ENCODE measurements at places on chromosomes 12 and 14.

- DNase-seq = peak; percentile 85
Measured at GRCh38 chr12:45348986-45349385, 133.1 kb downstream of the ANO6 start.

DNA sequence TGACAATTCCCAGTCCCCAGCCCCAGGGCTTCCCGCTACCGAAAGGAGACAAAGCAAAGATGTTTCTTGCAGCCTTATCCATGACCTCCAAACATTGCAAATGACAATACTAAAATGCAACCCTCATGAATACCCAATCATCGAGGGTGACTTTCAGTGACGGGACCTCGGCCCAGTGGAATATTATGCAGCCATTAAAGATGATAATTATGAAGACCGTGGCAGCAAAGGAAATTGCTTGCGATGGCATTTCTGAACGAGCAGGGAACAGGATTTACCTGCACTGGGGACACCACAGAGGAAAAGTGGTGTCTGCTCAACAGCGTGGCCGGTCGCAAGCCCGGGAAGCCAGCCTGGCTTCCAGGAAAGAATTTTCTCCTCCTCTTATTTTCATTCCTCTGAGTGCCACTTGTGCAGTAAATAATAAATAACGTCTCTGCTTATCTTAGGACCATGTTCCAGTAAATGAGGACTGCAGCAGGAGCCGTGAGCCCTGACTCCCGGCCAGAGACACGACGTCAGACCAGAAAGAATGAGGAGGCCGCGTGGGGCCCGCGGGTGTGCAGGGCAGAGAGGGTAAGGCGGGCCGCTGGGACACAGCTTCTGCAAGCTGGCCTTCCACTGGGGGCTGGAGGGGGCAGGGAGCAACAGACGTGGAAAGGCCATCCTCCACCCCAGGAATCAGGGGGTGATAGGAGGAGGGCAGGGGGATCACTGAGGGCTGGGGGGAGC is 6.6 kb downstream of the C14orf180 start:
- no peak for DNase-seq

DNA sequence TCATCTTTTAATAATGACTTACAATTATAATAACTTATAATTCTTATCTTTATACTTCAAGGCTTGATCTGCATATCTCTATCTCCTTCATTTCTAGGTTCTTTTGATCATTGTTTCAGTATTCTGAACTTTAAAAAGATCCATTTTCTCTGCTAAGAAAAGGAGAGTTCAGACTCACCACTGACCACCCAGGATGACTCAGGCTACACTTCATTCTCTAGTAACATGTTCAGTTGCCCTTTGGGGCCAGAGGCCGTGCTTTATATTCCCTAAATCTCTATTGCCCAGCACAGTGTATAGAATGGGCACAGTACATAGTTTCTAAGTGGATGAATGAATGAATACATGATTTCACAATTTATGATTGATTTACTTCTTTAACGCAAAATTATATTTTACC is 268.7 kb downstream of the AKAP6 start:
- DNase-seq = no peak

- peak; percentile 60 for DNase-seq
Measured at GRCh38 chr14:35821564-35822411, 4.3 kb upstream of the BRMS1L start.

DNA sequence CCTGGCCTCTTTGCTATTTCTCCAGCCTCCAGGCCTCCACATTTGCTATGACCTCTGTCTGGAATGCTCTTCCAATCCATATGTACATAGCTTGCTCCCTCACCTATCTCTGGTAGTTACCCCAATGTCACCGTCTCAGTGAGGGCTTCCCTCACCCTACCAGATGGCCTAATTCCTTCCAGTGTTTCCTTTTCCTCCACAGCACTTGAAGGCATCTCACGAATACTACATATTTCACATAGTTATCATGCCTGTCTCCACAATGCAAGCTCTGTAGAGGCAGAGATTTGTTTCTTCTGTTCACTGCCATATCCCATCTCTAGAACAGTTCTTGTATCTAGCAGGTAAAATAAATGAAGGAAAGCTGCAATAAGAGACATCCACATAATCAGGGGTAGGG is 21.3 kb upstream of the HSP90B1 start:
- no peak for DNase-seq

- DNase-seq = peak; percentile 82
Measured at GRCh38 chr12:104201238-104202001, 14.2 kb upstream of the TXNRD1 start.

DNA sequence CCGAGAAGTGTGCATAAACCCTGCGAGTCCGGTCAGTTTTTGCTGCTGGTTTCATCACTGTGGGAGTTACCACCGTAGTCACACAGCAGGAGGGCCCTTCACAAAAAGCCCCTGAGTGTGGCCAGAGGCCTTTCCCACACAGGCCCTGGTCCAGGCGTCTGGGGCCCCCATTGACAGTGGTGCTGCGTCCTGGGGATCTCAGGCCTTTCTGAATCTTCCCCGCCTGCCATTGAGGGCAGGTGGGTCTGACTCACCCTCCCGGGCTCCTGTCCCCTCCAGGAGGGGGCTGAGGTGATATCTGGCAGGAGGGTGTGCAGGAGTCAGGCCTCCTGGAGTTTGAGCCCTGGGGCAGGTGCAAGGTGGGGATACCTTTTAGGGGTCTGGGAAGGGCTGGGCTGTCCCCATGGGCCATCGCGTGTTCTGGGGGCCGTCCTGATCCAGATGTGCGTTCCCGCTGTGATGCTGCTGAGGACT is 358.5 kb downstream of the TMEM121 start:
- DNase-seq = no peak

DNA sequence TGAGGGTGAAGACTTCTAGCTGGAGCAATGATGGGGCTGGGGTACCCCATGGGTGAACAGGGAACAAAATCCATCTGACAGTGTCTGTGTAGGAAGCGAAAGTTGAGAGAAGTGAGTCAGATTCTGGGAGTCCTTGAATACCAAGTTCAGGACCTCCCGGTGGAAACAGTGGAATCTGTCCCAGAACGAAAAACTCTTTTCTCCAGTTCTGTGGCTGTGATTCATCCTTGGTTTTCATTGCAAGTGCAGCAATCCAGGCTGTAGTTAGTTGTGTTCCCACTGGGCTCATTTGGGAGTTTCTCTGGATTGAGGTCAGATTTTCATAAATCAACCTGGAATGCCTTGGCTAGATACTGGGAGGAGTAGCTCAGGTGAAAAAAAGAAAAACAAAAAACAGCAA is 120.7 kb downstream of the C12orf75 start:
- no peak for DNase-seq

GRCh38 chr14:104293851-104294627 is 155.7 kb downstream of the KIF26A start:
- DNase-seq = peak; percentile 58

GRCh38 chr12:581321-581720 is 81.9 kb downstream of the NINJ2 start:
- DNase-seq = no peak

DNA sequence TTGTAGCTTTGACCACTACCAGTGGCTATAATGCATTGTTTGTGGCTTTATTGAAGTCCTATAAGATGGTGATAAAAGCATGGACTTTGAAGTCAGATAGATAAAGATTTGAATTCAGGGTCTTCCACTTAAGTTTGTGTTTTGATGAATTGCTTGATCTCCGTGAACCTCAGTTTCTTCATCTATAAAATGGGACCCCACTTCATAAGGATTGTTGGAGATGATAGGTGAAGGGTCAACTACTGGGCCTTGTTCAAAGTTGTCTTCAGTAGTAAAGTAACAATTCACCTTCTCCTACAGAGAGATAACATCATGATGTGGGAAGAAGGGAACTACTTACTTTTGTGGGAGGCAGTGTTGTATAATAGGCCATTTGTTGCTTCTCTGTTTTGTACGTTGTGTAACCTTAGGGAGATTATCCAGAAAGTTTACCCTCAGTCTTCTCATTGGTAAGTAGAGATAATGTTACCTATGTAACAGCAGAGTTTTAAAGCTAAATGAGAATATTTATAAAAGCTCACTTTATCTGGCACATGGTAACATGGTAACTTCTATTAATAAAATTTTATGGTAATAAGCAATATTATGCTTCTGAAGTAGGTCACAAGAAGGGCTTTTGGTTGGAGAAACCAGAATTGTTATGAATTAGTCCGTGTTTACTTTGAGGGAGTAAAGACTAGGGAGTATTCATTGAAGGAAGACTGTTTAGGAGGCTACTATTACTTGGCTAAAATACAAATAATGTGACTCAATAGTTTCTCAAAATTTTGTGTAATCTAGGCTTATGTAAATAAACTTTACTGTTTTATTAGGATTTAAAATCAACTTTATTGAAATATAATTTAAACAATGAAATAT is 15.1 kb downstream of the ADIPOR2 start:
- DNase-seq = no peak

- no peak for DNase-seq
Measured at GRCh38 chr12:56574210-56574609, 52.6 kb downstream of the RBMS2 start.

DNA sequence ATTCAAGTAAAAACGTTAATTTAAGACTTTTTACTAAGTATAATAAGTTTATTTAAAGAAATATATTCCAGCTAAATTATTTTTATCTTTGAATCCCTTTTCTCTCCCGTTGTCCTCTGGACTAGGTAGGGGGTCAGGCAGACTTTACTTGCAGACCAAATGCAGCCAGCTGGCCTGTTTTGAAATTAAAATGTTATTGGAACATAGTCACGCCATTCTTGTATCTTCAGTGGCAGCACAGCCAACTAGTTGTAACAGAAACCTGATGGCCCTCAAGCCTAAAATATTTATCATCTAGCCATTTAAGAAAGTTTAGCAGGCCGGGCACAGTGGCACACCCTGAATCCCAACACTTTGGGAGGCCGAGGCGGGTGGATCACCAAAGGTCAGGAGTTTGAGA is 52.7 kb downstream of the BCAT1 start:
- DNase-seq = no peak

DNA sequence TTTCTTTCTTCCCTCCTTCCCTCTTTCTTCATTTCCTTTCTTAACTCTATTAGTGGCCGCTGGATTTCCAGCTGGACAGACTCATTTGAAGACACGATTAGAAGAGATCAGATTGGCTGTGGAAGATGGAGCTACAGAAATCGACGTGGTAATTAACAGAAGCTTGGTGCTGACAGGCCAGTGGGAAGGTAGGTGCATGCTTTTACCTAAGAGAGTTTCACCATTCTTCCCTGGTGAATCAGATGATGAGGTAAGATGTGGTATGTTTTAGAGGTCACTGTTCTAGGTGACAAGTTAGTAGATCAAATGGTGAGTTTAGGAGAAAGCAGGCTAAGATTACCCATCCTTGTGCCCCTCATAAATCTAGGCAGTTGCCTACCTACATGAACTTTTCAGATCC is 51.6 kb downstream of the DERA start:
- no peak for DNase-seq

- no peak for DNase-seq
Measured at GRCh38 chr12:113271853-113272561, 50.7 kb downstream of the TPCN1 start.

- no peak for DNase-seq
Measured at GRCh38 chr12:103073630-103074029, 116.2 kb downstream of the ASCL1 start.

GRCh38 chr12:96258104-96258961 is 64.2 kb downstream of the ELK3 start:
- peak; percentile 57 for DNase-seq

DNA sequence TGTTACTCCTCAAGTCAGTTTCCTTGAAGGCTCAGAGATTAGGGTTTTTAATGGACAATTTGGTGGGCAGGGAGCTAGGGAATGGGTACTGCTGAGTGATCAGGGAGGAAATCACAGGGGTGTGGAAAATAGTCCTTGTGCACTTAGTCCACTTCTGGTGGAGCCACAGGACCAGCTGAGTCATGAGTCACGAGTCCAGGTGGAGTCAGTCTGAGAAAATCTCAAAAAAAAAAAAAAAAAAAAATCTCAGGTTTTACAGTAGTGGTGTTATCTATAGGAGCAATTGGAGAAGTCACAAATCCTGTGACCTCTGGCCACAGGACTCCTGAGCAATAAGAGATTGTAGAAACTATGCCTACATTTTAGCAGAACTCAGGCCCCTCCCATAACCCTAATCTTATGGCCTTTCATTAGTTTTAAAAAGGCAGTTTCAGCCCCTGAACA is 28.2 kb upstream of the AMN1 start:
- no peak for DNase-seq

- DNase-seq = no peak
Measured at GRCh38 chr14:34266344-34266743, 195.7 kb downstream of the SPTSSA start.

DNA sequence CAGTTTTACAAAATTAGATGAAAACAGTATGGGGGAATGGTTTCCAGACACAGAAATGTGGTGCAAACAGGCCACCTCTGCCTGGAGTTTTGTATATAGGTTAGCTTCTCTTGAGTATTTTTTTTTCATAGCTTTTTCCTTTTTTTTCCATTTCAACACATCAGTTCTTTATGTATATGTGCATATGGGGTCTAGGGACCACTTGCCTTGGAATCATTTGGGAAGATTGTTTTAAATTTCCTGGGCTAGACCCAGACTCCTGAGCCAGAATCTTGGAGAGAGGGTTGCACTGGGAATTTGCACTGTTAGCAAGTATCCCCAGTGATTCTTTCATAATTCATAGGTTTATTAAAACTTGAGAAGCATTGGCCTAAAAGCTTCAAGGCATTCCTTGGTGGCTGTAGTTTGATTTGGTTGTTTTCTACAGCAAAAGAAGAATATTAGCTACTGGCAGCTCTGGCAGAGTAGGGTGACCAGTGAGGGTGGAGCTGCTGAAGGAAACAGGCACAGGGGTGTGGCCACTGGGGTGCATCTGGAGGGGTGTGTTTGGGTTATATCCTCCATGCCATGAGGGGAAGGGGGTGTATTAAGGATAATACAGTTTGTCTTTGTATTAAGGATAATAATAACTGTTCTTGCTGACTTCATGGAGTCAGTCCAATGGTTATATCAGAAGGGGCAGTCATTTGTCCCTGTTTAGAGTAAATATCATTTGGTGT is 22.8 kb downstream of the PPP1R36 start:
- DNase-seq = no peak

GRCh38 chr12:7434670-7435069 is 9.3 kb downstream of the CD163L1 start:
- DNase-seq = no peak

GRCh38 chr14:22653012-22653621 is 9.0 kb upstream of the OR6J1 start:
- DNase-seq = peak; percentile 84

- no peak for DNase-seq
Measured at GRCh38 chr14:76585616-76586015, 175.7 kb upstream of the VASH1 start.

DNA sequence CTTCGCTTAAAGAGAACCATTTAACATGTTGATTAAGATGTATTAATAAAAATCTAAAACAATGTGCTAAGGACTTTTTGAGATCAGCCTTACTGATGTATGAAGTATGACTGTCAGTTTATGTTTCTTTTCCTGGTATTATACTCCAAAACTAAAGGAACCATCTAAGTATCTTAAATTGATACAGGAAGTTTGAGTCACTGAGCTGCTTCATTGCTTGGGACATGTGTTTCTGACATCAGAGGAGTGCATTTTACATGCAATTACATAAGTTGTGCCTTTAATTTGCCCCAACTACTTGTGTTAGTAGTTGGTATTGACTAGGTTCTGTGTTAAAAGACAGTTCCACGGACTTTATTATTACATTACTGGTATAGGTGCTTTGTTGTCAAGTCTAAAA is 50.9 kb downstream of the PROX2 start:
- DNase-seq = no peak
